PC-9 (cell line): ENCODE measurements at places on chromosomes 1 and 21.

DNA sequence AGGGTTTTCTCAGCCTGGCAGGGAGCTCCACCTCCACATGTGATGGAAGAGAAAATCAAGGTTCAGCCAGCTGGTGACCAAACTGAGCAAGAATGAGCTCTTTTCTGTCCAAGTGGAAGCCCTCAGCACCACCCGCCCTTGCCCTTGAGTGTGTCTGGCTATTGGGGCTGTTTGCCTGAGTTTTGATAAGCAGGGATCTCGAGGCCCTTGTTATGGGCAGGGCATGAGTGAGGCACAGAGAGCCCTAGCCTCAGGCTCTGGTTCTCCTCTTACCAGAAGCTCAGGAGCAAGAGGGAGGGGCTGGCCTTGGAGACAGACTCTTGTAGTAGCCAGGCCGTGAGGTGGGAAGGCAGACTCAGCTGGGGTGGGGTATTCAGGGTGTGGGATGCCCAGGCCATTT lies 37.5 kb upstream of the ARF1 start:
- peak; percentile 67 for DNase-seq

GRCh38 chr21:31173881-31174555 lies 135.7 kb upstream of the KRTAP19-8 start:
- DNase-seq: no peak

DNA sequence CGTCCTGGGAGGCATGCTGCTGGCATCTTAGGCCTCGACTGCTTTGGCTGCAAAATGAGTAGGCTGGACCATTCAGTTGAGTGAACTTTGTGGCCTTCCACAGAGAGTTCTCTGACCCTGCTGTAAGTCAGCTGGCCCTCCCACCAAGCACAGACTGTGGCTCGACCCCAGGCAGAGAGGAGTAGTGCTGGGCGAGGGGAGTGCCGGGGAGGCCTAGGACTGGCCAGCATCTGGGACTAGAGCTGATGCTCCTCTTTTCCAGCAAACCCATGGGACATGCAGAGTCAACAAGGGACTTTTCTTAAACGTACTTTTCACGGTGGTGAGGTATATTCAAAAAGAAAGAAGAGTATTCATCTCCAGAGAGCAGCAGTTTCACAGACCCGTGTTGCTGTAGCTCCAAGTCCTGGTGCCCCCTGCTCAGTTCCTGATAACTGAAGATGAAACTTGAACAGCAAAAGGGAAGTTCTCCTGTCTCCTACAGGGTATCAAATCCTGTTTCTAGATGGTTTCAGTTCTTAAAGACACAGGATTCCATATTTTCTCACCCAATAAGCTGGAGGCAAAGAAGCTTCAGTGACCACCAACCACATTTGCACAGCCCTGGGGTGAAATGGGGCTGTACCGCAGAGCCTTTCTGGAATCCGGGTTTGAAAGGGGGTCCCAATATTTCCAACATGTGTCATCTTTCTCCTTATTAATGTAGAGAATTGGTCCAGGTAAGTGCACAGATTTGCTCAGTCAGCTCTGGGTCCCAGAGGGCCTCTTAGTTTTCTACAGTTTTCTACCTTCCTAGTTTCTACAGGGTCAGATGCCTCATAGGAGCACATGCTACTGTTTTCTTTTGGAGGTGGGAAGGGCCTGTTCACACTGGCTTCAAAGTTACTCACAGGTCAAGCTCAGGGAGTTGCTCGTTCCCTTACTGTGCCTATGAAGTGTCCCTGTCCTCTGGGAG lies 20.9 kb downstream of the BATF3 start:
- no peak for DNase-seq

DNA sequence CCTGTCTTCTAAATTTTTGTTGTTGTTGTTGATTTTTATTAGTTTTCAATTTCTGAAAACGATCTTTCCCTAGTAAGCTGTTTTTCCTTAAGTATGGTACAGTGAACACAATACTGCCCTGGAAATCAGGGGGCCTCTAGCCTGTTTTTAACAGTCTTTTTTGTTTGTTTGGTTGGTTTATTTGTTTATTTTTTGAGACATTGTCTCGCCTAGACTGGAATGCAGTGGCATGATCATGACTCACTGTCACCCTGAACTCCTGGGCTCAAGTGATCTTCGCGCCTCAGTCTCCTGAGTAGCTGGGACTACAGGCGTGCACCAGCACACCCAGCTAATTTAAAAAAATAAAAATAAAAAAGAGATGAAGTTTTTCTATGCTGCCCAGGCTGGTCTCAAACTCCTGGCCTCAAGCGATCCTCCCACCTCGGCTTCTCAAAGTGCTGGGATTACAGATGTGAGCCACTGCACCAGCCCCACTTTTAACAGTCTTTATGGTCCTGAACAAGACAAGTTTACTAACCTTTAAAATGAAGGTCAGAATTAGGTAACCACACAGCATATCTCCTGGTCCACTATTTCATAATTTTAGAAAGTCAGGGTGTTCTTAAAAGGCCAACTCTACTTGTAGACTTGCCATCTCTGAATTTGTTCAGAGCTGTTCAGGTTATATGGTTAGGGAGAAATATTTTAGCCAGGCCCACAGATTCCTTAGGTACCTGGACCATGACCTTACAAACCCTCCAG lies 35.4 kb downstream of the TBCE start:
- DNase-seq: peak; percentile 65

DNA sequence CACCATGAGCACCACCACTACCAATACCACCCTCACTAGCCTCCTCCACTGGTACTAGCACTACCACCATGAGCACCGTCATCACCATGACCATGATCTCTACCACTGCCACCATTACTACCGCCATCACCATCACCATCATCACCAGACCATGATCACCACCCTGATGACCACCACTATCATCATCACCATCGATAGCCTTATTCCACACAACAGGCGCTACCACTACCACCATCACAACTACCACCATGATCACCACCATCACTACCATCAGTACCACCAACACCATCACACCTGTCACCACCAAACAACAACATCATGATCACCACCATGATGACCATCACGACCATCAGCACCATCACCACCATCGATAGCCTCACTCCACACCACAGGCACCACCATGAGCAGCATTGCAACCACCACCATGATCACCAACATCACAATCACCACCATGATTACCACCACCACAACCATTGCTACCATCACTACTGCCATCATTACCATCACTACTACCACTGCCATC lies 56.6 kb upstream of the CASZ1 start:
- no peak for DNase-seq

DNA sequence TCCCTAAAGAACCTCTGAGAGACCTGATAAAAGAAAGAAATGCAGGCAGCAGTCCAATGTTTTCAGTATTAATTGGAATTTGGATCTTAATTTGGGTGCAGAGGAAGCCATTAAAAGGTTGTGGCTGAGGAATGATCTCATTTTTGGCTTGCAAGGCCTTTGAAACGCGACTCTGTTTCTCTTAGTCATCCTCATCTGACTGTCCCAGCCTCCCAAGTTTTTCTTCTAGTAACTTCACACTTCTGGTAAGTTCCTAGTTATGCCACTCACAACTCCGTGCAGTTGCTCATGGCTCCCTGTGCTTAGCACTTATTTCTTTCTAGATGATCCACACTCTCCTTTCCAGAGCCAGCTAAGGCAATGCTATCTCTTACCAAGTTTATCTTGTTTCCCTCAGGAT lies 147.4 kb upstream of the USP24 start:
- DNase-seq: no peak

- DNase-seq: no peak
Observed at GRCh38 chr1:110492573-110492972, 26.4 kb downstream of the KCNA10 start.

GRCh38 chr1:10899490-10900250 lies 103.2 kb upstream of the CASZ1 start:
- peak; percentile 79 for DNase-seq

GRCh38 chr1:158414651-158415345 lies 11.2 kb downstream of the OR10K2 start:
- DNase-seq: no peak

DNA sequence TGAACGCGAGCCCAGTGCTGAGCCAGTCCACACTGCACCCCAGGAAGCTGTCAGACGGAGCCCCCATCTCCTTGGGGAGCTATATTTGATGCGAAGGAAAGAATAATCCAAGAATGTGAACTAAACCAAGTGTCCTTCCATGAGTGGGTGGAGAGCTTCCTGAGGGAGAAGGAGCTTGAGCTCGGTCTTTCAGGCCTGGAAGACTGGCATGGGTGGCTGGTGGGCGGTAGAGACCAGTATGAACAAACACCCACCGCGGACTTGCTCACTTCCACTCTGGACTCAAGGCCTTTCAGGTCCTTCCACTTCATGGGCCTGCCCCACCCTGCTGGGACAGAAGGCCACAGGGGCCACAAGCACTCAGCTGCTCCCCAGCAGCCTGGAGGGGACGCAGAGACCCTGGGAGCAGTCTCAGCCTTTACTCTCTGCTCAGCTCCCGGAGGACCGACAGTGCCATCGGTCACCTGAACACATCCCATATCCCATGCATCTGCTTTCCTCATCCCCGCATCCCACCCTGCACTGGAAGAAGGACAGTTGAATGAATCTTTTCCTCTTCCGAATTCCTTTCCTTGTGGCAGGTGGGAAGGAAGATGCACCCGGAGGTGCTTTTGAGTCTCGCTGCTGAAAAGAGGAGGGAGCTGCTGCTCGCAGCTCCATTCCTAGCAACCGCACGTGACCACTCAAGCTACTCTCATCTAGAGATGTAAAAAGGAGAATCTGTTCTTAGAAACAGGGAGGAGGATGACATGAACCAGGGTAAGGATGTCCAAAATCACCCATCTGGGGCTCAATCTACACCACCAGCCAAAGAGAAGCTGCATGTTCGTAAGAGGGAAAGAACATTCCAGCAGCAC lies 92.3 kb downstream of the PGBD5 start:
- DNase-seq: no peak

DNA sequence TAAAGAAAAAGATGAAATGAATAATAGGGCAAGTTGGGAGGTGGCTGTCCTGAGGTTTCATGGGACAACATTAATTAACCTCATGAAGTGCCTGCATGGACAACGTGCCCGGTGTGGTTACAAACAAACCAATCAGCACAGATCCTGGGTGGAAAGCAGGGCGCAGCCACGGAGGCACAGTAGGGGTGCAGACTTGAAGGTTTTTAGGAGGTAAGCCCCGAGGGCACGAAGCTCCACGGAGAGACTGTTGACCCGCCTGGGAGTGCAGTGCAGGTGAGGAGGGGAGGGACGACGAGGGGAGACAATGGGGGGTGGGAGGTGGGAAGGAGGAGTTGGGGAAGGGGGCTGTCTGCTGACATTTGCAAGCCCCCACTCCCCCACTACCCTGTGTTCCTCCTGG lies 2.3 kb upstream of the RIPK4 start:
- DNase-seq: no peak

DNA sequence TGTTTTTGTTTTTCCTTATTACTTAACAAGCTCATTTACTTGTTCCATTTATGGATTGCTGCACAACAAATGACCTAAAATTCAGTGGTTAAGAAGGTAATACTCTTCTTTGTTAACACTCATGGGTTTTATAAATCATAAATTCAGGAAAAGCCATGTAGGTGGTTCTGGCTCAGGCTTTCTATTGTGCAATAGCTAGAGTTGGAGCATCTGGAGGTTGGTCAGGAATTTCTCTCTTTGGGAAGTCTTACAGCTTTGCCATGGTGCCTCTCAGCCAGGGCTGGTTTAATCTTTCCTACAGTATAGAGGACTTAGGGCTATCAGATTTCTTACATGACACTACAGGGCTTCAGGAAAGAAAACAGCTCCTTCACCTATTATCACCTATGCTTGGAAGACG lies 1677.1 kb downstream of the KCNT2 start:
- no peak for DNase-seq

DNA sequence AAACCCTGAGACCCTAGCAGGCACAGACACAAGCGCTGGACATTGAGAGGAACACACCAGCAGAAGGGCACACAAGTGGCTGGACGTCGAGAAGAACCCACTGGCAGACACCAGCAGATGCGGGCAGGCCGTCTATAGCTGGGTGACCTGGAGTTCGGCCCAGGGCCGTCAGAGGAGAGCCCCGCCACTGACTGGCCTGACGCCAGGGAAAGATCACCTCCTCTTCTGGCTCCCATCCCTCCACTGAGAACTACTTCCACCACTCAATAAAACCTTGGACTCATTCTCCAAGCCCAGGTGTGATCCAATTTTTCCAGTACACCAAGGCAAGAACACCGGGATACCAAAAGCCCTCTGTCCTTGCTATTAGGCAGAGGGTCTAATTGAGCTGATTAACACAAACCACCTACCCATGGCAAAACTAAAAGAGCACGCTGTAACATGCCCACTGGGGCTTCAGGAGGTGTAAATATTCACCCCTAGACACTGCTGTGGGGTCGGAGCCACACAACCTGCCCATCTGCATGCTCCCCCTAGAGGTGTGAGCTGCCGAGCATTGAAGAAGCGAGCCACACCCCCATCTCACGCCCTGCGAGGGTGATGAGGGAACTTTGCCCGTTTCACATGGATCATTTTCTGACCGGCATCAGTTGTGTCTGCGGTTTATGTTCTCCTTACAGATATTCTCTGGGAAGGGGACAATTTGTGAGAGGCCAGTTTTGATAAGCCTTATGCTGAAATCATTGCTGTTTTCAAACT lies 104.8 kb downstream of the HLX start:
- no peak for DNase-seq

DNA sequence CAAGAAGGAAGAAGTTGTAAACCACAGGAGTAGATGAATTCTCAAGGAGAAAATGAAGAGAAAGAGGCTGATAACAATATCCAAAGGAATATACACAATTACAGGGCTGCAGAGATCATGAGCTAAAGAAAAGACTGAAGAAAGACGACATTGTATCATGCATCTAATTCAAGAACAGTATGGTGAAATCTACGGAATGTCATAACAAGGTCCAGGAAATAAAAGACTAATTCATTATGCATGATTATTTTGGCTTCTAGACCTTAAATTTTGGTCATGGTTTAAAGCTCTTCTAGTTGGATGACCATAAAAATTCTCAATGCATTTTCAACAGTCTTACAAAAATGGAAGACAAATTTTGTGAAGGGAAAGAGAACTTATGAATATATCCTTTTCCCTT lies 71.7 kb downstream of the SH3GLB1 start:
- no peak for DNase-seq

GRCh38 chr1:102799496-102799895 lies 308.8 kb downstream of the COL11A1 start:
- no peak for DNase-seq

DNA sequence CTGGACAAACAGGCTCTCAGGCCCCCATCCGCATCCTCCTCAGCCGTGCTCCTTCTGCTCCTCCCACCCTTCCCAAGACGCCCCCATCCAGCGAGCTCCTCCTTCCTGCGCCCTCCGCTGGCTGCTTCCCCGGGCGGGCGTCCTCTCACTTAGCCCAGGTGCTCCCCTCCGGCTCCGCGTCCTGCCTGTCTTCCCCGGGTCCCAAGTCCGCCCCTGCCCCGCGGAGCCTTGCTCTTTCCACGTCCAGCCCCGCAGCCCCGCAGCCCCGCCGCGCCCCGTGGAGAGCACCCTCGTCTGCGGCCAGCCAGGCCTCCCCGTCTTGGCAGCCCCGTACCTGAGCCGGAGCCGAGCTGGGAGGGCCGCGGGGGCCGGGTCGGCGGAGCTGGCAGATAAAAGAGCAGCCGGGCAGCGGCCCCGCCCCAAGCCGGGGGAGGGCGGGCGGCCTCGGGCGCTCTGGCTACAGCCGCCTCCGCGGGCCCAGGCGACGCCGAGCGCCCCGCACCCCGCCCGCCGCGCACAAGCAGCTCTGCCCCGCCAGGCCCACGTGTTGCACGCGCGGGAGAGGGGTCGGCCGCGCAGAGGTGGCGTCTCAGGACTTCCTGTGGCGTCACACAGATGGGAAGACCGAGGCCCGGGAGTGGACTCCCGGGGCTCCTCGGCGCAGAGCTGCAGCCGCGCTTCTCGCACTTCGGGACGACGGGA lies at the start of gene PAQR7:
Gene PAQR7, minus strand, starts transcription at position 555 of the 702 bp plus-strand sequence. CDS start 11,869 bp downstream, outside the sequence.
- DNase-seq: peak; percentile 85

GRCh38 chr1:247386217-247386616 lies 29.8 kb upstream of the NLRP3 start:
- no peak for DNase-seq
